ENCODE measurements at places on chromosomes 12 and 14.
A peak's percentile ranks its signal among the peaks of the same experiment; 100 is the strongest.

- DNase-seq: no peak
Measured at GRCh38 chr12:48813465-48814261, 4.6 kb upstream of the CACNB3 start.

- no peak for DNase-seq
Measured at GRCh38 chr14:63468294-63468693, 74.9 kb downstream of the PPP2R5E start.

GRCh38 chr12:102118874-102119273, 1.0 kb downstream of the NUP37 start:
- DNase-seq: no peak

DNA sequence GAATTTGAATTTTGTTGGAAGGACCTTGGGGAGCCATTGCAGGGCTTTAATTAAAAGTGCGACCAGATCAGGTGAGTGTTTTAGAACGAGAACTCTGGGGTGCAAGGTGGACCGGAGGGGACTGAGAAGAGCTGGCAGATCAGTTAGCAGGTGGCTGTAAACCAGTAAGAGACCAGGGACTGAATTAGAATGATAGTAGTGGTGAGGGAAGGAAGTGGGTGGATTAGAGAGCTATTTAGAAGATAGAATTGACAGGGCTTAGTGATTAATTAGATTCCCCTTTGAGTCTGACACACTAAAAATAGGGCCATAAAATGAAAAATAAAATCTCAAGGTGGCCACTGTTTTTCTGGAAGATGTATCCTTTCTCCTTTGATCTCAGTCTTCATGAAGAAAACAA, 44.8 kb downstream of the PLXNC1 start:
- no peak for DNase-seq

- no peak for DNase-seq
Measured at GRCh38 chr14:68386950-68387779, 405.7 kb downstream of the ZFP36L1 start.

DNA sequence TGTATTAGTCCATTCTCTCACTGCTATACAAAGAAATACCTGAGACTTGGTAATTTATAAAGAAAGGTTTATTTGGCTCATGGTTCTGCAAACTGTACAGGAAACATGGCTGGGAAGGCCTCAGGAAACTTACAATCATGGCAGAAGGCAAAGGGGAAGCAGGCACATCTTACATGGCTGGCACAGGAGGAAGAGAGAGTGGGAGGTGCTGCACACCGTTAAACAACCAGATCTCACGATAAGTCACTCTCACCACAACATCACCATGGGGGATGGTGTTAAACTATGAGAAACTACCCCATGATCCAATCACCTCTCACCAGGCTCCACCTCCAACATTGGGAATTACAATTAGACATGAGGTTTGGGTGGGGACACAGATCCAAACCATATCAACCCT, 191.8 kb upstream of the PLXNC1 start:
- no peak for DNase-seq

DNA sequence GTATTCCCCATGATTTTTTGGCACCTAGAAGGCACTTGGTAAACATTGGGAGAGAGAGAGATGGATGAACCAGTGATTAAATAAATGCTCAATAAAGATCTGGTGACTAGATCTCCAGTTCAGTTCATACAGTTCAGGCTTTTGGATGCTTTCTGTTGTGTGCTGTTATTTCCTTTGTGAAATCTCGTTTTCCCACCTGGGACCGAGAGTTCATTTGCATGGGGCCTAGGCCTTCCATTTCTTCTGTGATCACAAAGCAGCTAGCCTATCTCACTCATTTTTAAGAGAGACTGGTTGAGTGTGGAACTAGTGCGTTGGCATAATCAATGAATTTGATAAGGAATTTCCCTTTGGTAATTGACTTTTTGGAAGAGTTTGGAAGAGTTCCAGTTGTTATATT, 104.0 kb downstream of the VRK1 start:
- DNase-seq: no peak

DNA sequence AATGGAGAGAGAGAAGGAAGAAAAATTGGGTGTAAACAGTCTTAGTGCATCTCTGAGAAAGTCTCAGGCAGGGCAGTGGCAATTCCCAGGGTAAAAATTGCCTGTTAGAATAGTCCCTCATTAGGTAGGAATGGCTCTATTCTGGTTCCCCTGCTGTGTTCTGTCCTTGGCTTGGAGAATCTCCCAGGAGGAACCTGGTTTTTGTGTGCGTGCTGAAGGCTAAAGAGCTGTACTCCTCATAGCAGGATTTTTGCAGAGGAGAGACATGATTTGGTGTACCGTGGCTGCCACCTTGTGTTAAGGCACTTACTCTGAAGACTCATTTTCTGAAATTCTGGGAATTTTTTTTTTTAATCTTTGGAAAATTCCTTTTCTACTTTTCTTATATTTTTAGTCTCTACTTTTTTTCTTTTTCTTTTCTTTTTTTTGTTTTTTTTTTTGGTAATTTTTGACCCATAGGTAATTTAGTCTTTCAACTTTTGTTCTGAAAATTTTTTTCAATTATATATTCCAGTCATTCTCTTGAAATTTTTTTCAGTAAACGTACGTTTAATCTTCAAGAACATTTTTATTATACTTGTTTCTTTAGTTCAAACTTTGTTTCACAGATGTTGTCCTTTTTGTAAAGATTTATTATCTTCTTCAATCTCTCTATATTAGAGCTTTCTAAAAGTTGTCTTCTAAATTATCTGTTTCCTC, 63.8 kb downstream of the FBXO33 start:
- no peak for DNase-seq

DNA sequence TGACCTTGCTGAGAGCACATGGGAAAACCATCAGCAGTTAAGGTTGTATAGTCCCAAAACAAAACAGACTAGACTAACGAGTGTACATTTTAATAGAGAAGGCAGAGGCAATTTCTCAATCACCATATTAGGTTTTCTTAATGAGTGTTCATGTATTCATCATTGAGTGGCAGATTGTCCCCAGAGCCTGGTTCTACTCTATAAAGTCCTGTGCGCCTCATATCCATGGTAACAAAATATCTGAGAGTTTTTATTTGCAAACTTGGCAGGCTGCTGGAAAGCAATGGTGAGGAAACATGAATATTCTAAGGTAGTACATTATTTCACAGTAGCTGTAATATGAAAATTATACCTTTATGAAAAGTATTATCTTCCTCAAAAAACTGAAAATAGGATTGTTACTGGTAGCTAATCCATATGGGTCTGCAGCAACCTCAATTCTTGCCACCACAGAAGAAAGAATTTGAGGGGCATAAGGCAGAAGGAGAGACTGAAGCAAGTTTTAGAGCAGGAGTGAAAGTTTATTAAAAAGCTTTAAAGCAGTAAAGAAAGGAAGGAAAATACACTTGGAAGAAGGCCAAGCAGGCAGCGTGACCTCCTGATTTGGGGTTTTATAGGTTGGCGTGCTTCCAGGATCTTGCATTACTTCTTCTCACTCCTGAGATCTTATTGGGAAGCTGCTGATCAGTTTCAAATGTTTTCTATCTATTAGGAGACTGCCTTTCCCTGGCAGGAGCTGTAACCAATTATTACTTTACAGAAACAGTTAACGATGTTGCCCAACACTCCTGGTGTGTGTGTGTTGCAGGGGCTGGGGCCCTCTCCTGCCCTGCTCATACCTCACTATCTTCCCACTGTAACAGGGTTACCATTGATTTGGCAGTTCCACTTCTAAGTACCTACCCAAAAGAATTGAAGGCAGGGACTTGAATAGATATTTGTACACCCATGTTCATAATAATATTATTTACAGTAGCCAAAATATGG, 154.0 kb upstream of the NUDT4 start:
- no peak for DNase-seq

- DNase-seq: no peak
Measured at GRCh38 chr12:67889931-67890330, 99.3 kb upstream of the IFNG-AS1 start.

DNA sequence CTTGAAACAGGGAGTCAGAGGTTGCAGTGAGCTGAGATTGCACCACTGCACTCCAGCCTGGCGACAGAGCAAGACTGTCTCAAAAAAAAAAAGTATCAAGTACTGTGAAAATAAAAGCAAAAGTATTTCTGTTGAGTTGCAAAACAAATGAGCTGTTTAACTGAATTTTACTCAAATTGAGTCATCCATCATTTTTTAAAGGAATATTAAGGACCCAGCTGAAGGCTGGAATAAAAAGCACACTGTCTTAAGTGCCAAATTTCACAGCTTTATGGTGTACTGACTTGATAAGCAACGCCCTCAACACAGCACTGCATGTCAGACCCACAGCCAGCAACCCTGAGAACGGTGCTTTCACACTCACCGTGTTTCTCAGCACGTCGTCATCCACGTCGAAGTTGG, 57.9 kb downstream of the AMN start:
- no peak for DNase-seq

DNA sequence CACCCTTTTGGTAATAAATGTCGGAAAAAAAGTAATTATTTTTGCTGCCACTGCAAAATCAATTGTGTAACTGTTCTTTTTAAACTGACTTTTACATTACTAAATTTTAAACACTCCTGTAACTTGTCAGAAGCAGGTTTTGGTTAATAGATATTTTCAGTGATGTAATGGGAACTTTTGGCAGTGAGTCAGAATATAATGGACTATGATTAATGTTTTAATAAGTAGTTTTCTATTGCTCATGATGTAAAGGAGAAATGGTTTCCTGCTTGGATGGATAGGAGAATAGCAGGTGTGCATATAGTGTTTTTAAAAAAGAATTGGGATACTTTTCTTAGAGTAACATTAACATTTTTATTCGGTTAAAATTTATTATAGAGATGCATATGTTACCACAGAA, 58.8 kb downstream of the TRMT5 start:
- no peak for DNase-seq

DNA sequence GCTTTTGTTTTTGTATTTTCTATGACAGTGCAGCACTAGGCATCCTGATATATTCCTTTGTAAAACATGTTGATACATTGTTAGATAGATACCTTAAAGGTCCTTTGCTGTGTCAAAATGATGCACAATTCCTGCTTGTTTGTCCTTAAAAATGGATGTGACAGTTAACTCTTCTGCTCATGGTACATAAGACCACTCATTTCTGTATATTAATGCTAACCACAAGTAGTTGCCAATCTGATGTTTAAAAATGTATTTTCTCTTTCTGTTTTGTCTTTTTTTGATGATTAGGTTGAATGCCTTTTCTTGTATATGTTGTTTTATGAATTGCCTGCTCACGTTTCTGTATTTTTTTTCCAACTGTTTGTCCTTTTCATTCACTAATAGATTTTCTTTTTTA, 35.1 kb downstream of the ATF7IP start:
- no peak for DNase-seq

GRCh38 chr14:104826189-104826860, 25.4 kb downstream of the ZBTB42 start:
- peak; percentile 97 for DNase-seq

DNA sequence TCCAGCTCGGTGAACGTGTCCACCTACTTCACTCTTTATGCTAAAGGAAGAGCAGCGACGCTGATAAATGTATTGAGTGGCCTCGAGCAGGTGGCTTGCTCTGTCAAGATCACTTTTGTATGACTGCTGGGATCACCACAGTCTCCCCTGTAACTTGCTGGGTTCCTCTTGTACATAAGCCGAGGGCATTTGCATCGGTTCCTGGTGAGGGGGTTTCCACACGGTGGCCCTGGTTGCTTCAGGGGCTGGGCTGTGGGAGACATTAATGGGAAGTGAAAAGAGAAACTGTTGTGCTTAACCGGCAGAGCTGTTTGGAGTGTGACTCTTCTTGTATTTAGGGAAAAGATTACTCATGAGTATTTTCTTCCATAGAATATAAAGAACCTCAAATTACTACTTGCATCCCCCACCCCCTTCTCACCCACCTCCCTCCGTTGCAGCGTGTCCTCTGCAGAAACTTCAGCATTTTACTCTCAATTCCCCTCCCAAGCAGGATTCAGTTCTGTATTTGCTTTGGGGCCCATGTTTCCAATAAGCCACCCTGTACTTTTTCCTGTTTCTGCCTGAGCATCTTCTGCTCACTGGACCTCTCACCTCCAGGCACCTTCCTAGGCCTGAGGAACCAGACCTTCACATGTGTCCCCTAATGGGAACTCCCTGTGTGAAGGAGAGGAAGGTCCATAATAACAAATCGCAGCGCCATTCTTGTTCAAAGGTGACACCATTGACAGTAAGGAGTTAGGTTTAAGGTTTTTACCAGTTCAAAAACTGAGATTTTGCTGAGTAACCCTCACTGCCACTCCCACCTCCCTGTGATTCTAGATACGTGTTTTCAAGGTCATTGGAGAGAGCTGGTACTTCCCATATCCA, 187.0 kb downstream of the ETV6 start:
- DNase-seq: peak; percentile 76

GRCh38 chr14:92012121-92012748, 27.6 kb downstream of the TRIP11 start:
- DNase-seq: no peak

- DNase-seq: peak; percentile 76
Measured at GRCh38 chr12:3202734-3203446, 125.7 kb downstream of the TSPAN9 start.

- no peak for DNase-seq
Measured at GRCh38 chr14:72247896-72248465, 315.8 kb downstream of the RGS6 start.

DNA sequence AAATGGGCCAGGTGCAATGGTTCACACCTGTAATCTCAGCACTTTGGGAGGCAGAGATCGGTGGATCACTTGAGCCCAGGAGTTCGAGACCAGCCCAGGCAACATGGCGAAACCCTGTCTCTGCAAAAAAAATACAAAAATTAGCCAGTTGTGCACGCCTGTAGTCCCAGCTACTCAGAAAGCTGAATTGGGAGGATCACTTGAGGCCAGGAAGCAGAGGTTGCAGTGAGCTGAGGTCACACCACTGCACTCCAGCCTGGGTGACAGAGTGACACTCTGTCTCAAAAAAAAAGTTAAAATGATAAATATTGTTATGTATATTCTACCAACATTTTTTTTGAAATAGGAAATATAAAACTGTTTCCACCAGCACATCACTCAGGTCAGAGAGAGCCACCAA, 64.9 kb downstream of the NDUFA12 start:
- no peak for DNase-seq

DNA sequence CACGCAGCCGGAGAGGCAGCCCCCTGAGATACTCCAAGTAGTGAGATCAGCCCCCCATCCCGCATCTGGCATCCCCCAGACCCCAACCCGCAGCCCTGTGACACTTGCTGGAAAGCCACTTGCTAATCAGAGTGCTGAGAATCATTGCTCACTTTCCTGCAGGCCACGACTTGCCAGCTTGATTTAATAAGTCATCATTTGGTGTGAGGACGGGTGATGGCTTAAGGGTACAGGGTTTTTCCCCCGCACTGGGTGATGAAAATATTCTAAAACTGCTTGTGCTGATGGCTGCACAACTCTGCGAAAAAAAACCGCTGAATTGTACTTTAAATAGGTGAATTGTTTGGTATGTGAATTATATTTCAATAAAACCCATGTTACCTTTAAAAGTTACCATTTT, 171.2 kb downstream of the FOXN3 start:
- DNase-seq: no peak
